ENCODE measurements at places on chromosomes 7 and 10.

GRCh38 chr10:21497177-21497807 is 28.2 kb downstream of the SKIDA1 start:
- DNase-seq, result peak; percentile 92

DNA sequence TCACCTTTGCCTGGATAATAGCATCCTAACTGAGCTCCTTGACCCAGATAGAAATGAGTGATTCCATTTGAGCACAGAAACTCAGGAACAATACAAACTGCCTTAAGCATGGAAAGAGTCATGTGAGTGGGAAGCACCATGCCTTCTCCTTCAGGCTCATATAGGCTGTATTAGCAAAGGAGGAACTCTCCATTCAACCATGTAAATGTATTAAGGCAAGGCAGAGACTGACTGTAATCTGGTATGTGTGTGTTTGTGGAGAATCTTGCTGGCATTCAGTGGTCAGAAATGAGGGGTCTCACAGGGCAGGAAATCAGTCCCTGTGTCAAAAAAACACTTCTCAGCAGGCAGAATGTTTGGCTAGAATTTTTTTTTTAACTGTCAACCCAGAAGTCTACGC is 40.2 kb downstream of the COA1 start:
- DNase-seq, result no peak

DNA sequence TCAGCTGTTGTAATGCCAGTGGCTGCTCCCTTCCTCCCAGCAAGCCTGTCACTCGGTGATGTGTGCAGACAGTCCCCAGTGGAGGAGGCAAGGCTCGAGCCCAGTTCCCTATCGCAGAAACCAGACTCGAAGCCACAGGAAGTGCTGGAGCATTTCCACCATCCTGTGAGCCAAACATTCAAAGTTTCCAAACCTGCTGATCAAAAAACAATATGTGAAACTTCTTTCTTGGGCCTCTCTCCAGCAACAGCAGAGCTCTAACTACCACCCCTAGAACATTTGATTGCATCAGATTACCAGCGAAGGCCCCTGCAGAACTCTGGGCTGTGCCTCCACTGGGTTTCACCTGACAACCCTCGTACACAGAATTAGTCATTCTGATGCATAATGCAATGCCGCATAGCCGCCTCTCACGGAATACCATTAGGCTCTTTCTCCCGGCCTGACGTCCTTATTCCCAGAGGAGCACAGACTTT is 94.0 kb downstream of the ELMO1 start:
- peak; percentile 91 for DNase-seq

- DNase-seq, result no peak
Observed at GRCh38 chr10:131786756-131787605, 113.8 kb upstream of the PPP2R2D start.

DNA sequence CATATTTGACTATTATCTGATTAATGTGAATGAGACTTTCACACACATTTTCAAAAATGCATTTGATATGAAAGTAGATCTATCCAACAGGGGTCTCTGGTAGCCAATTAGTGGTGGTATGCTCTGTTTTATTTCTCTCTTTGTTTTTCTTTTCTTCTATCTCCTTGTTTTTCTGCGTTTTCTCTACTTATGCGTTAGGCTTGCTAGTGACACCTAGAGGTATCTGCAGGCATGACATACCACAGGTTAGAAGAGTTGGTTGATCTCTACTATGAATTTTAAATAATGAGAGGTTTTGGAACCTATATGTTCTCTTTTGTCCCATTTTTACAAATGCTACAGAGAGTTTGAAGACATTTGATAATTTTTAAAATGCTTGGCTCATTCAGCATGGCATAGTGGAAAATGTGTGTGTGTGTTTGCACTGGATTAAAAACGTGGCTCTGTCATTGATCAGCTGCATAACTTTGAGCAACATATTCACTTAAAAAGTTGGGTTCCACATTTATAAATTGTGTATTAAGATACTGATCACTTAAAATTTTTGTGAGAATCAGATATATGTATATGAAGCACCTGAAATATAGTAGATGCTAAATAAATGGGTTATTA is 28.1 kb upstream of the PLXDC2 start:
- peak; percentile 6 for DNase-seq

DNA sequence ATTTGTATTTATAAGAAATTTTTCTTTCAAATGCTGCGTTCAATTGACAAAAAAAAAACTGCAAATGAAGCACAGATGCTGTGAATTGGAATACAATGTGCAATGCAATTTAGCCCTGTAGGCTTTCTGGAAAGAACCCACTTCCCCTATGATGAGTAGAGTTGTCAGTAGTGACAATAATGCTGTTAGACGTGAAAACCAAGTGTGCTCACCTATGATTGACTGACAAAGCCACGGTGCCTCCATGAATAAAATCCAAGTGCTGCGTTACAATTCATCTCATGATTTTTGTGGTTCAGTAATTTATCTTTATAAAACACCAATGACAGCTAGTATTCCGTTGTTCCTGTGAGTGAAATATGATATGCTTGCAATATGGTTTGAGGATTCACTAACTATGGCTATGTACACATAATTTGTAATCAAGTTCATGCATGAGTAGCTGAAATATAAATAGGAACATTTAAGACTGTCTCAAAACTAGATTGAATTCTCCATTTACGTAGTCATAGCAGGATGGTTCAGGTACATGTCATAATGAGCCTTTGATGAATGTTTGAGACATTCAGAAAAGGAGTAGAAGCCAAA is 1160.3 kb downstream of the CNTNAP2 start:
- no peak for DNase-seq

DNA sequence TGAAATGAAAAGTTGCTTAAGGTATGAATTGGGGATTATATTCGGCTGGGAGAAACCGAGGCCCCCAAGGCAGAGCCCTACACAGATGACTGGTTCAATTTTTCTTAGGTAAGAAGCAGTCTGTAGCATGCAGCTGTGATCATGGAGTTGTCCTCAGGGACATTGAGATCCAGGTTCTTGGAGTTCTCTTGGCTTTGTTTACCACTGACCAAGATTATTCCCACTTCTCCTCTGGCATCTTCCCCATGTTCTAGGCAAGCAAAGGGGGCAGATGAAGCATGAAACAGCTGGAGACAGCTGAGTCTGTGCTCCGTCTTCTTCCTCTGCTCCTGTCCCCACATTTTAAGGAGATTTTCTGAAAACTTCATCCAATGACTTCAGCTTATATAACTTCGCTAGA is 129.5 kb upstream of the BMPER start:
- DNase-seq, result no peak

DNA sequence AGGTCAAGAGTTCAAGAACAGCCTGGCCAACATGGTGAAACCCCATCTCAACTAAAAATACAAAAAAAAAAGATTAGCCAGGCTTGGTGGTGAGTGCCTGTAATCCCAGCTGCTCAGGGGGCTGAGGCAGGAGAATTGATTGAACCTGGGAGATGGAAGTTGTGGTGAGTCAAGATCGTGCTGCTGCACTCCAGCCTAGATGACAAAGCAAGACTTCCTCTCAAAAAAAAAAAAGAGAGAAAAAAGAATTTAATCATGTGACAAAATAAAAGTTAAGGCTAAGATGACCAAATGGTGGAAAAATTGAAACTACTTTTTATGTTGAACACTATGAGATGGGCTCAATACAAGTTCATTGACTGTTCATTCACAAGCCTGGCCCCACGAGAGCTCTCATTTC is 141.1 kb upstream of the WDR11 start:
- no peak for DNase-seq

- peak; percentile 77 for DNase-seq
Observed at GRCh38 chr7:774161-775109, 47.4 kb upstream of the PRKAR1B start.

DNA sequence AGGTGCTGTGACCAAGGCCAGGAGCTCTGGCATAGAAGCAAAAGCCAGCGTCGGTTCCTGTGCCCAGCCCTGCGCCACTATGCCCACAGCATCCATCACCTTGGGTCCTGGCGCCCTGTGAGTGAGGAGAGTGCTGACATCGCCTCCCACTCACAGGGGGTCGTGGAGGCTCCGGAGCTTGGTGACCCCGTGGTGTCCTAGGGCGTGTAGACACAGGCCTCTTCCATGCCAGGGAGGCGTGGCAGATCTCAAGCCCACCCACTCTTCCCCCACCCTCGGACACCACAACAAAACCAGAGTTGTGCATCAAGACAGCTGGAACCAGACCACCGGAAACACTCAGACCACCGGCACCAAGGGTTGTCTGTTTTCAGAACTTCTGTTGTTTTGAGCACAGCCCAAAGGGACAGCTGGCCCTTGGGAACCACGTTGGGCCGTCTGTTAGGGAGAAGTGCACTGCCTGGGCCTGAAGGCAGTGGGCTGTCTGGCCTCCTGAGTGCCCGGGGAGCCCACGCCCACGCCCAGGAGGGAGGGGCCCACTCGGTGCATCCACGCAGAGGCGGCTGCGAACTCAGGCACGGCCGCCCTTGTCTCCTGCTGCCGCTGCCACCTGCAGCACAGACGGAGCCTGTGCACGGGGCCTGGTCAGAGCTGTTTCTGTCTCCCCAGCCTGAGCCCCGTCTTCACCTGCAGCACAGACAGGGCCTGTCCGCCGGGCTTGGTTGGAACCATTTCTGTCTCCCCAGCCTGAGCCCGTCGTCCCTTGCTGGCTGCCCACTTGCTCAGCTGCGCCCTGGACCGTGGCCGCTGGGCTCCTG is 106.3 kb downstream of the INPP5A start:
- no peak for DNase-seq

GRCh38 chr10:63421591-63421990 is 44.2 kb downstream of the JMJD1C start:
- no peak for DNase-seq

GRCh38 chr10:110305767-110306451 is 1.2 kb upstream of the SMNDC1 start:
- DNase-seq, result peak; percentile 78

DNA sequence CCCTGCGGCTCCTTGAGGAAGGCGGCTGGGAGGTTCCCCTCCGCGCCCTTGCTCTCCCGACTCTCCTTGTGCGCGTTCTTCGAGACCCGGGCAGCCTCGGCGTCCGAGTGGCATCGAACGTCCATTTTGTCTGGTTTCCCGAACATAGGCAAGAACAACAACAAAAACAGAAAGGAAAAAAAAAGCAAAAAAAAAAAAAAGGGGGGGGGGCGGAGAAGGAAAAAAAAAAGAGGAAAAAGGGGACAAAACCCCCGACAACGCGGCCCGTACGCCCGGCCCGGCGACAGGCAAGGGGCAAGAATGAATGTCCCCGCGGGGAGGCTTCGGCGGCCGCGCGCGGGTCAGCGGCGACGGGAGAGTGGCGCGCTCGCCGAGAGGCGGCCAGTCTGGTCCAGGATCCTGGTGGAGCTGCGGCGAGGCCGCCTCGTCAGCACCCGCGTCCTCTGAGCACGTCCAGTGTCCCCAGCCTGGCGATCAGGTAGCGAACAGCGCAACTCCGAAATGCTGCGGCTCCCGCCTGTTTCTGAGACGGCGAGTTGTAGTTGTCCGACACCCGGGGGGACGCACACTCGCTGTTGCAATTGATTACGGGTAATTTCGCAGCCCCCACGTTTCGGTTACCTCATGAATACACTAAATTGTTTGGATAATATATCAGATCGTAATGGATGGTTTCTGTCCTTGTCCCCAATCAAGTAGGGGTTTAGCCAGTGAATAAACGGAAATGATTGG is at the start of gene VAX1:
VAX1 (minus strand) TSS at position 360 of the 732 bp plus-strand sequence; CDS start at position 146, 214 bp downstream.
- DNase-seq, result peak; percentile 53

DNA sequence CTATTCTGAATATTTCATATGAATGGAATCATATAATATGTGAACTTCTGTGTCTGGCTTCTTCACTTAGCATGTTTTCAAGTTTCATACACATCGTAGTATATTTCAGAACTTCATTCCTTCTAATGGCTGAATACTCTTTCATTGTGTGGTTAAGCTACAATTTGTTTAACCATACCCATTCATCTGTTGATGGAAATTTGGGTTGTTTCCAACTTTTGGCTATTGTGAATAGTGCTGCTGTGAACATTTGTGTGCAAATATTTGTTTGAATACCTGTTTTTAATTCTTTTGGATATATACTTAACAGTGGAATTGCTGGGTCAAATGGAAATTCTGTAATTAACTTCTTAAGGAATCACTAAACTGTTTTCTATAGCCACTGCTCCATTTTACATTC is 86.0 kb upstream of the MDFIC start:
- no peak for DNase-seq

- DNase-seq, result no peak
Observed at GRCh38 chr10:45453639-45454255, 79.7 kb downstream of the ALOX5 start.

DNA sequence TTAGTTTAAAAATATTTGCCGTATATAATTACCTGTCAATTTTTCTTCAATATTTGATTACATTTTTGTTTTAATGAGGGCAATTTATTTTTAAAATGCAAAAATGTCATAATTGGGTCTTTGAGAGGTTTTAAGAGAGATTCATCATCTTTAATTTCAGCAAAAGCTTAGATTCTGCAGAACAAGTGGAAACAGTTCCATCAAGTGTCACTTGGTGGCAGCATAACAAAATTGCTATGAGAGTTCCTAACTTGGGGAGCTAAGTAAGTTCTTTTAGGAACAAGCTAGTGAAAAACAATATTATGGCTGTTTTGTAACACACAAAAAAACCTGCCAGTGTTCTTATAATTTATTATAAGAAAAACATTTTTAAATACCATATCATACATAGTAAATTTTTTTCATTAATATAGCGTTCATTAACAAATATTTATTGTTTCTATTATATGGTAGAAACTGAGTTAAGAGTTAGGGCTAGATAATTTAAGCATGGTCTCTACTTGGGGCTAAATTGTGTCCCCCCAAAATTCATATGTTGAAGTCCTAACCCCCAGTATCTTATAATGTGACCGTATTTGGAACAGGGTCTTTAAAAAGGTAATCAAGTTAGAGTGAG is 155.2 kb downstream of the MAGI2 start:
- DNase-seq, result peak; percentile 17

DNA sequence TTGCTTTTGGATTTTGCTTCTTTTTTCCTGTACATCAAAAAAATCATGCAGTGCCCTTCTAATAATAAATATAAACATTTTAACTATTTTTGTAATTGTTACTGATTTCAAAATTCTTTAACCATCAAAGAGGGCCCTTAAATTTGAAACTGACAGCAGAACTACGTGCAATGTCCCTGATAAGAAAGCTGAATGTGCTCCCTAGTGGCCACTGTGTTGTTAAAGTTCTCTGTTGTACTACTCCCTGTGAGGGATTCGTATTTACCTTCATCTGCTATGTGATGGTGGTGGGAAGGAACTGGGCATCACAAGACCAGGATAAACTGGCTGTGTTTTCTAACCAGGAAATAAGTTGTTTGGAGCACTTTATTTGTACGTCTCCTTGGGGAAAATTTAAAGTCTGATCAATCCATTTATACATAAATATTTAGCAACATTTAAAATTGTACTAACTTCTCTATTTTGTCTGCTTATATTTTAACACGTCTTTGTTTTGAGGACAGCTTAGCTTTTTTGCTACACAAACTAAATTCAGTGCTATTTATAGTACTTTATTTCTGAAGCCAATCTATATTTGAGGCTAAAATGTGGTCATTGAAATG is 322.4 kb downstream of the HGF start:
- DNase-seq, result peak; percentile 43

- peak; percentile 34 for DNase-seq
Observed at GRCh38 chr10:133159950-133160825, at the start of gene KNDC1. Gene KNDC1, plus strand, starts transcription at chr10:133160219. Its CDS starts 249 bp downstream, at chr10:133160468.
